ENCODE measurements at places on chromosomes 5 and 9.

GRCh38 chr9:38382141-38382540, 10.4 kb upstream of the ALDH1B1 start:
- no peak for DNase-seq

GRCh38 chr9:110615498-110615897, 36.0 kb upstream of the SVEP1 start:
- no peak for DNase-seq

- no peak for DNase-seq
These were observed 53.2 kb downstream of the MVB12B start for GRCh38 chr9:126379661-126380360.

- no peak for DNase-seq
These were observed 1.8 kb downstream of the DPP7 start for GRCh38 chr9:137112564-137113384.

GRCh38 chr5:63310644-63311043, 651.6 kb downstream of the HTR1A start:
- DNase-seq, result no peak

DNA sequence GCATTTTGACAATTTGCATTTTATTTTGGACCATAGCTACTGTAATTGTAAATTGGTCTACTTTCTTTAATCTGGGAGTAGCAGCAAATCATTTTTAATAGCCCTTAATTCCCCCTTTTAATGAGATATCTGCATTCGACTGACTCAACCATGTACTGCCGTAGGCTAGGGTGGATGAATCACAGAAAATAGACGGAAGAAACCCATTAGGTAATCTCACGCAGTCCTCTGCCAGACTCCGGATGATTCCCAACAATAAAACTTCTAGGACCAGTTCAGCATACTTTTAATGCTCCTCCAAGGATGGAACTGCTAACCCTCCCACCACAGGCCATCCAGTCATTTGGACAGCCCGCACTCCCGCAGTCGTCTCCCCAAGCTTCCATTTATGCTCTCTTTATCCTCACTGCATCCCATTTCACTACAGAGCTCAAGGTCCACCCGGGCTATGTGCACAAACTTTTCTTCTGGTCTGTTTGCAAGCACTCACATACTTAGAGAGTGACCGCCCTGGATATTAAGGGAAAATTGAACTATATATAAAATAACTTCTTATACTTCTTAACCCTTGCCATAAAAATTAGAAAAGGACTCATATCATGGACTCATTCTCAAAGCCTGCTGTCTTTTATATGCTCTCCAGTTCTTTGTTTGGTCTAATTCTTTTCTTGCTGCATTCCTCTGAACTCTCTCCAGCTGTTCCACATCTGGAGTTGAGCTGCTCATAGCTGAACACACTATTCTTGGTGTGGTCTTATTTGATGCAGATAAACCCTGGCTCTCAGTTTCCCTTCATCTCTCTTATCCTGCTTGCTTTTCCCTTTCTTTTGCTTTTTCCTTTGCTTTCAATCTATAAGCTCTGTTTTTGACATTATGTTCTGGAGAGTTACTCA, 326.6 kb downstream of the ARL15 start:
- DNase-seq, result no peak

- no peak for DNase-seq
These were observed 35.1 kb downstream of the LIX1 start for GRCh38 chr5:97107318-97107717.

DNA sequence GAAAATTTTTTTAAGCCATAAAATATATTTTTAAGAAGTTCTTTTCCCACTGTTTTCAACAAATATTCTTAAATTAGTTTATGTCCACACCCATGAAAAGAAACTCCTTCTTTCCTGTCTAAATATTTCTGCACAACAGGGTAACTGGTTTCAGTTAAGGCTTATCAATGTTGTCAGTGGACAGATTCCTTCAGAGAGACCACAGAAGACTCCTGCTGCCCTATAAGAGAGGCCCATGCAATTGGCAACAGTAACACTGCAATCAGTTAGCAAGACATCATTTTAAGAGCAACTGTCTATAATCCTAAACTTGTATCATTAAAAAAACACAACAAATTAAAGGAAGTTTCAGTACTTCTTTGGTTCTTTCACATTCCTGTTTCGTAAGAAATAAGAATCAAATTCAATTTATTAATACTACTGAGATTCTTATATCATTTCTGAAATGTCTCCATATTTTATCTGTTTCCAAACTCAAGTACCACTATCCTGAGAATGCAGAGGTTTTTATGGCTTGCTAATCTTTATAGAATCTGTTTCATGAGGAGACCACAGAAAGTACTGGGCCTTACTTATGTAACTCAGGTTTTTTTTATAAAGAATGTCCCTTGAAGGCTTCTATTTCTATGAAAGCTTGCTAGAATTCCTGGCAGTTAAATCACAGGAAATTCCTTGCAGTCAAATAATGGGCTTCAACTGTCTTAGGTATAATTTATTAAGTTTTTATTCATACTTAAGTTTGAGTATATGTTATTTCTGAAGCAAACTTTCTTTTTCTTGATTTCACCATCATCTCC, 240.2 kb downstream of the RFX3 start:
- DNase-seq, result no peak

GRCh38 chr5:400282-401145, 42.5 kb upstream of the EXOC3 start:
- no peak for DNase-seq

- no peak for DNase-seq
These were observed 197.4 kb downstream of the GAS1 start for GRCh38 chr9:86749894-86750255.

- no peak for DNase-seq
These were observed 114.4 kb downstream of the PSD2 start for GRCh38 chr5:139910036-139910435.

DNA sequence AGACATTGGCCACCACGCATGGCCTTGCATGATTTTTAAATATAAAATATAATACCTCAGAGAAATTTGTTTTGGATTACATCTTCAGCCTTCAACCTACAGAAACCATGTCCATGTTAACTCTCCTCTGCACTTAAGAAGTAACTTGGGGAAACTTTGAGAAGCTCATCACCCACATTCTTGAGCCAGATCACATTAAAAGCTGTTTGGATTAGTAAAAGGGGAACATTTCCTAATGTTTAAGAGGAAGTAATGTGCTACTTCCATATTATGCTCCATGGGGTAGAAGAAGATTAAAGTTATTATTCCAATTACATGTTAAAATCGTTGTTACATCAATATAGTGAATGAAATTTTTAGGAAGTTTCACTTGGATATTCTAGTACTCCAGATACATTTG, 10.4 kb upstream of the CEP120 start:
- no peak for DNase-seq

DNA sequence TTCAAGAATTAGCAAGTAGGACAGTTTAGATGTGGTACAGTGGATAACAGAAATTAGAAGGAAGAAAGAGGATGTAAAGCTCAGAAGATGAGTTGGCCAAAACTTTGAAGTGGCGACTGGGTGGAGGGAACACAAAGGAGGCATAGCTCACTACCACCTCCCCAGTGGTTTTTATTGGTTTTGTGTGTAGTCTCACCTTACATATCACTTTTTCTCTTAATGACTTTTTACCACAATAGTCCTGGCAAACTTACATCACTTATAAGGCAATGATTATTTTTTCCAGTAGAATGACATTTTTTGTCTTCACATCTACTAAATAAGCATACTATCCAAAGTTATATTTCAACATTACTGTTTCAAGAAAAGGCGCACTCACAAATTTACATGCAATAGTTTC, 49.2 kb upstream of the FBN2 start:
- DNase-seq, result no peak

- DNase-seq, result no peak
These were observed 340.6 kb upstream of the DAB2 start for GRCh38 chr5:39765366-39765765.

DNA sequence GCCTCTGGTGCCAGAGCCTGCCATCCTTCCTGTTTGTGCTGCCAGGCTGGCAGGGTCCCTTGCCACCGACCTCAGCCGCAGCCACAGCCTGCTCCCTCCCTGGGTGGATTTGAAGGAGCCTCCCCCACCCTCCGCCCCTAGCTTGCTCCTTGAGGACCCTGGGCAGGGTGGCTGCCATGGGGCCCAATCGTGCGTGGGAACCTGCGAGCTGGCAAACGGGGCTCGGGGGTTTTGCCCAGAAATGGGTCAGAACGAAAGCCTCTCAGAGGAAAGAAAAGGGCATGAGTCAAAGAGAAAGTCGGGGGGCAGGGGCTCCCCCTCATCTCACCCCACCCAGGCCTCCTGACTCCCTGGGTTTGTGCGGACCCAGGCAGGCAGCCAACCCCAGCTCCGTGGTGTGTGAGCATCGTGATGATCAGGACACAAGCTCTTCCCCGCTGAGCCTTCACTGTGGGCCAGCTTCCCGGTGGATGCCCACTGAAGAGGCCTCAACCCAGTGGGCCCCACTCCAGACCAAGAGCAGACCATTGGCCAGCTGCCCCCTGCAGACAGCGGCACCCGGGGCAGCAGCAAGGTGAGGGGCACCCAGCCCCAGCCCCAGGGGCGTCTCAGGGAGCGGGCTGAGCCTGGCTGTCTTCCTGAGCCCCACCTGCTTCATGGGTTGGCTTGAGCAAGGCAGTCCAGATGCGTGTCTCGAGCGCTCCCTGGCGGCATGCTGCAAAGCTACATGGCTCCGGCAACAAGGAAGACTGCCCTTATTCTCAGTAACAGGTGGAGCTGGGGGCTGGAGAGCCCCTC, 3.0 kb upstream of the FUT7 start:
- peak; percentile 76 for DNase-seq

GRCh38 chr9:132989414-132989996, 11.0 kb downstream of the GFI1B start:
- no peak for DNase-seq

- no peak for DNase-seq
These were observed 9.2 kb upstream of the SHOC1 start for GRCh38 chr9:111803924-111804323.

DNA sequence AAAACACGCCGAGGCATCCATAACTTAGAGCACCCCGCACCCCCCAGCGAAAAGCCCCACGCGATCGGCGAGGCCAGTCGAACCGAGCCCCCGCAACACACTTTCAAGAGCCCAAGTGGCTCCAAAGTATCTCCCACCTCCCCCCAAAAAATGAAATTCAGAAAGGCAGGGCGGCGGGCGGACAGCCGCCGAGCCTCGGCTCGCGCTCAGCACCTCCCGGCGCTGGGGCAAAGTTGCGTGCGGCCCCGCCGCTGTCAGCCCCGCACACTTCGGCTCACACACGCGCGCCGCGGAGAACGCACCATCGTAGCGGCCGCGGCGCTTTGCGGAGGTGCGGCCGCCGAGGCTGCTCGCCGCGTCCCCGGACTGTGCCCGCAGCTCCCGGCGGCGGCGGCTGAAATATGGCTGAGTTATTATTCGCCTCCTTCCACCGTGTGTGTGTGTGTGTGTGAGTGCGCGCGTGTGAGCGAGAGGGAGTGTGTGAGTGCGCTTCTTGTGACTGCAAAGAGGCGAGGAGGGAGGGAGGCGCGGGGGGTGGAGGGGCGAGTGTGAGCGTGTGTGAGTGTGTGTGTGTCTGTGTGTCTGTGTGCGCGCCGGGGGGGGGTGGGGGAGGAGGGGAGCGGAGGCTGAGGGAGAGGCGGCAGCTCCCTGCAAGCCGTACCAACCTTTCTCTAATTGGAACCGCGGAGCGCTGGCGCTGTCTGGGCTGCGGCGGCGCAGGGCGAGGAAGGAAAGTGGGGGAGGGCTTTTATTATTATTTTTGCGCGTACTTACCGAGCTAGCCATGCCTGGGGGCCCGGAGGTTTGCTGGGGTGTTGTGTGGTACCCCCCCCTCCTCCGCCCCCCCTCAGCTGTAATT, 599 bp downstream of the MLLT3 start:
- DNase-seq, result peak; percentile 57

DNA sequence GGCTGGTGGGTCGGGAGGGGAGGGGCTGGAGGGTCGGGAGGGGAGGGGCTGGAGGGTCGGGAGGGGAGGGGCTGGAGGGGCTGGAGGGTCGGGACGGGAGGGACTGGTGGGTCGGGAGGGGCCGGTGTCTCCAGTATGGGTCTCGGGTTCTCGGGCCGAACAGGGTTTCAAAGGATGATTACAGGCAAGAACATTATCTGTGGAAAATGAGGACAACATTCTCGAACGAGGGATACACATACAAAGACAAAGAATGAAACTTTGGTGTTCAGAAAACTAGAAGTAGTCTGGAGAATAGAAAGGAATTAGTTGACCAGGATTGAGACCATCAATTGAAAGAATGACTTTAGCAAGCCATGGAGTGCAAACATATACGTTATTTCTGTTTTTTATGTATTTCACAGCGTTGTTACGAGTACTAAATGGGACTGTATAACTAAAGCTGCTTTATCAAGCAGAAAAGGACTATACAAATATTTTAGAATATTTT, 360 bp upstream of the ZCCHC10 start:
- no peak for DNase-seq

- DNase-seq, result no peak
These were observed 13.3 kb downstream of the UCK1 start for GRCh38 chr9:131517761-131518190.
